Myocyte (in vitro differentiated cells): ENCODE measurements at places on chromosomes 1 and 21. TPM values are rescaled to one million over a fixed set of nuclear protein-coding genes. Genes with fewer than 3 reads are reported as not detected.

OR6N1 gene
- not detected in 2 replicates for total RNA-seq

XKR8 gene
- 5.1 and 6.6 TPM in 2 replicates for total RNA-seq

BCAN gene
- 0.11 TPM in 1 of 2 replicates, not detected in the other for total RNA-seq

PWP2 gene
- total RNA-seq: 22.6 and 28.4 TPM in 2 replicates

DPH2 gene
- total RNA-seq: 34.2 and 36.3 TPM in 2 replicates

C1orf185 gene
- not detected in 2 replicates for total RNA-seq

GSTM5 gene
- not detected in 2 replicates for total RNA-seq

DAP3 gene
- 80.0 and 122 TPM in 2 replicates for total RNA-seq

MIS18A gene
- 6.2 and 7.6 TPM in 2 replicates for total RNA-seq

ITLN1 gene
- not detected in 2 replicates for total RNA-seq

OR14K1 gene
- not detected in 2 replicates for total RNA-seq

PER3 gene
- 7.2 and 9.0 TPM in 2 replicates for total RNA-seq

TEX38 gene
- total RNA-seq: not detected in 2 replicates

SPRR4 gene
- not detected in 2 replicates for total RNA-seq

LCE3A gene
- not detected in 2 replicates for total RNA-seq

TNN gene
- total RNA-seq: not detected in 2 replicates

DOCK7 gene
- total RNA-seq: 33.0 and 43.1 TPM in 2 replicates

LEMD1 gene
- total RNA-seq: not detected in 2 replicates

TFF1 gene
- not detected in 2 replicates for total RNA-seq

SPRR2F gene
- not detected in 2 replicates for total RNA-seq

LCE2B gene
- total RNA-seq: not detected in 2 replicates

SERPINC1 gene
- not detected in 2 replicates for total RNA-seq

ERICH3 gene
- not detected in 2 replicates for total RNA-seq

RCSD1 gene
- total RNA-seq: 121 and 176 TPM in 2 replicates

GBP1 gene
- total RNA-seq: 25.6 and 30.3 TPM in 2 replicates

CD1C gene
- total RNA-seq: not detected in 2 replicates

CELA2A gene
- 0.57 TPM in 1 of 2 replicates, not detected in the other for total RNA-seq

UBE2Q1 gene
- total RNA-seq: 35.7 and 37.0 TPM in 2 replicates

LSM10 gene
- 6.2 and 12.3 TPM in 2 replicates for total RNA-seq

ADCY10 gene
- total RNA-seq: not detected in 2 replicates

LIPI gene
- not detected in 2 replicates for total RNA-seq

CCDC27 gene
- total RNA-seq: not detected in 2 replicates

UBL4B gene
- total RNA-seq: not detected in 2 replicates

NBPF3 gene
- total RNA-seq: 3.5 and 8.2 TPM in 2 replicates

COL16A1 gene
- total RNA-seq: 27.9 and 37.7 TPM in 2 replicates

ATPAF1 gene
- total RNA-seq: 55.1 and 67.9 TPM in 2 replicates
